Brain (organoid and tissue), 16 donors: ENCODE measurements at places on chromosomes 3 and 15. TPM values are rescaled to one million over a fixed set of nuclear protein-coding genes. Genes with fewer than 3 reads are reported as not detected.

The TUSC7 gene
- not detected for polyA plus RNA-seq

The B2M gene
- 864 TPM for polyA plus RNA-seq

The CD200 gene
- 82.6 TPM for polyA plus RNA-seq

The KNG1 gene
- 0.15 TPM for polyA plus RNA-seq

The HTR3E gene
- not detected for polyA plus RNA-seq

The C2CD4A gene
- 0.24 TPM for polyA plus RNA-seq

The DIS3L gene
- polyA plus RNA-seq: 16.2 TPM

The PLA2G4F gene
- polyA plus RNA-seq: not detected

The CA12 gene
- 0.68 TPM for polyA plus RNA-seq

The COL6A6 gene
- polyA plus RNA-seq: not detected

The GRM2 gene
- 10.5 TPM for polyA plus RNA-seq

The FANCD2 gene
- polyA plus RNA-seq: 8.5 TPM
